ENCODE measurements at places on chromosomes 11 and 22.

- no peaks in the 10 kb centered on the region for H3K27me3 ChIP-seq
- peak overlapping the region; percentile 83 for H3K4me3 ChIP-seq
- no peak for DNase-seq
- peaks cover 13% of the 10 kb centered on the region for H3K4me1 ChIP-seq
Observed at GRCh38 chr11:59810911-59811259, 307 bp upstream of the MRPL16 start.

DNA sequence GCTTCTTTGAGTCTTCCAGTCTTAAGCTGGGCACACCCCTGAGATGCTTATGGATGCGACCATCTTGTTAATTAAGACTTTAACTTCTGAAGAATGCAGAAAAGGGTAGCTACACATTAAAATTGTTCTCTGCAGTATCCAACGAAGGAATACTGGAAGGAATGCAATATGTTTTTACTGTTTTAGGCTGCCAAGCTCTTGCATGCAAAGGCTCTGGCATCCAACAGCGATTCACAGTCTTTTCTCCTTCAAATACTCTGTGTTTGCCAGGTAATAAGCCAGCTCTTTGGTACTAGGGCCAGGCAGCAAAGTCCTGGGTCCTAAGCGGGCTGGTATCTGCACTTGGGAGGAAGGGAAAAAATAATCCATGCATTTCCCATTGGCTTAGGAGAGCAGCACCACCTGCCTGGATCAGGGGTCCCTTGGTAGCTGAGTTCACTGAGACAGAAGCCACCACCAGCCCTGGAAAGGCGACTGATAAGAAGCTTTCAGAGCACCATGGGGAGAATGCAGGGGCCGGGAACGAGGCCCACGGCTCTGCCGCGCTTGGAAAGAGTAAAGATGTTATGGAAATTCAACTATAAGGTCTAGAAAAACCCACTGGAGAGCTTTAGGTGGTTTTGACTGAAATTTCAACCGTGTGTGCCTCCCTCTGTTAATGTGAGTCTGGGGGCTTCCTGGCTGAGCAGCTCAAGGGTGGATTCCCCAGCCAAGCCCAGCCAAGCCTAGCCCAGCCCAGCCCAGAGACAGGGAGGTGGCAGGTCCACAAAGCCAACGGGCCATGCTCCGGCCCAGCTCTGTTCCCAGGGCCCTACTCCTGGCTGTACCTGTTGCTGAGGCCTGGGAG is 67.0 kb upstream of the CCND1 start:
- no peak overlapping the region for H3K27ac ChIP-seq
- no peak overlapping the region for H3K4me3 ChIP-seq
- H3K27me3 ChIP-seq = no peaks in the 10 kb centered on the region
- no peaks in the 10 kb centered on the region for H3K4me1 ChIP-seq

GRCh38 chr11:45319077-45319476 is 32.9 kb upstream of the SYT13 start:
- H3K27me3 ChIP-seq = no peaks in the 10 kb centered on the region
- H3K4me3 ChIP-seq = no peak overlapping the region
- H3K27ac ChIP-seq = no peak overlapping the region
- peak; percentile 7 for DNase-seq
- H3K4me1 ChIP-seq = peaks cover 10% of the 10 kb centered on the region
- H3K36me3 ChIP-seq = no peaks in the 10 kb centered on the region

DNA sequence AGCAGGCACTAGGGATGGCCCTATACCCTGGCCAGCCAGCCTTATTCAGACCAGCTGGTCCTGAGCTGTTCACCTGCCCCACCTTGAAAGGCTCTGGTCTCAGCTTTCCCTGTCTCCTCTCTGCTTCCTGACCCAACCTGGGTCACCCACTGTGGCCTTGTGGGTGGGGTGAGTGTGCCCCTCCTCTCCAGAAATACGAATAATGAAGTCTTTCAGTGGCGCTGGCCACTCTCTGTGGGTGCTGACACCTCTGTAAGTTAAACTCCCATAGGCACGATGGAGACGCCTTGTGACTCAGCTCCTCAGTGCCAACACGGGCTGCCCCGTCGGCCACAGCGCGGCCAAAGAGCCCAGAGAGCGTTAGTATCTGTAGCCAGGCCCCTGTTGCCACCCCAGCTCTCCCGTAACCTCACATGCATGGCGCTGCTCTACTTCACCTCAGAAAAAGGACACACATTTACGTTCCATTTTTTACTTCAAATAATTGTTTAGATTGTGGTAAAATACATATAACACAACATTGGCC is 74.6 kb upstream of the SEPTIN5 start:
- no peak for DNase-seq
- no peaks in the 10 kb centered on the region for H3K36me3 ChIP-seq
- H3K27me3 ChIP-seq = no peaks in the 10 kb centered on the region
- no peak overlapping the region for H3K4me3 ChIP-seq

DNA sequence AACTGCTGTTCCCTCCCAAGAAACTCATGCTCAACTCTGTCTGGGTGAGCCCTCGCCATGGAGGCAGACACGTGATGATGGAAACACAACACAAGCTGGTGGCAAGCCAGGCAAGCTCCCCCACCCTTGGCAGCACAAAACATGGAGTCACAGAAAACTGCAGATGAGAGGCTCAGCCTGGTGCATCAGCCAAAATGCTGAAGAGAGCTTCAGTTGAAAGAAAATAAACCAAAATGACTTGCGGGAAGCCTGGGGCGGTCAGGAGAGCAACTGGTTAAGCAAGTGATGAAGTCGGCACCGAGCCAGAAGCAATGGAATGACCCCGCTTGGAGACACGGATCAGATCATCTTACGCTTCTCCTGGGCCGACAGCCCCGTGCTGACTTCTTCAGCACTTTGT is 68.3 kb downstream of the C11orf58 start:
- no peak overlapping the region for H3K4me3 ChIP-seq
- no peaks in the 10 kb centered on the region for H3K27me3 ChIP-seq
- peaks cover 51% of the 10 kb centered on the region for H3K4me1 ChIP-seq

DNA sequence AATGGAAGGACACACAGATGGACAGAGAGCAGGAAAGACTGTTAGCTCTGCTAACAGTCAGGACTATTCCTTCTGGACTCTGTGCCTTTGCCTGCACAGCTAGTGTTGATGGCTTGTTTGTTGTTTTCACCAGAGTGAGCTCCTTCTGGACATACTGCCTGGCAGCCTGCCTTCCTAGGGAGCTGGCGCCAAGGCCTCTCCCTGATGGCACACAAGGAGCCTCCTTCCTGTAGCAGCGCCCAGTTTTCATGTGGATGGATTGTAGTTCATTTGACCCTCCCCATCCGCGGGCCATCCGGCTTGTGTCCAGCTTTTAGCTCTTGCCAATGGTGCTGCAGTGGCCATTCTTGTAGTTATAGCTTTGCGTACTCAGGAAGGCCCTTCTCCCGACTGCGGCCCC is 16.6 kb upstream of the BCR start:
- DNase-seq = no peak
- no peaks in the 10 kb centered on the region for H3K27me3 ChIP-seq
- H3K27ac ChIP-seq = peak overlapping the region; percentile 13
- no peak overlapping the region for H3K4me3 ChIP-seq
- peaks cover 38% of the 10 kb centered on the region for H3K36me3 ChIP-seq
- no peaks in the 10 kb centered on the region for H3K4me1 ChIP-seq

DNA sequence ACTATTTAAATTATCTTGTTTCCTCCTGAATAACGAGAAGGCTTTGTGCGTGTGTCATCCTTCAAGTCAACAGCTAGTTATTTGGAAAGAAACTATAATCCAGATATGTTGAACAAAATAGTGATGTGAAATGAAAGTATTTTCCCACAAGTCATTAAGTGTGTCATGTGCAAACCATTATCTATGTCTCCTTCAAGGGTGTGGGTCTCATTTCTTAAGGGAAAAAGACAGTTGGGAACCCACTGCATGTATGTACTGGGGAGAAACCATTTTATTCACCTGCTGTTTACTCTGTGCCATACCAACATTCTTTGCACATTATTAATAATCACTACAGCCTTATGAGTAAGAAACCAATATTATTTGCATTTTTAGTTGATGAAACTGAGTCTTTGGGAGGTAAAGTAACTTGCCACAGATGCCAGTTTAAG is 145.3 kb upstream of the CTSC start:
- H3K4me3 ChIP-seq = no peak overlapping the region
- no peak for DNase-seq
- no peaks in the 10 kb centered on the region for H3K4me1 ChIP-seq
- no peaks in the 10 kb centered on the region for H3K27me3 ChIP-seq
- H3K36me3 ChIP-seq = no peaks in the 10 kb centered on the region

- no peaks in the 10 kb centered on the region for H3K36me3 ChIP-seq
- H3K27me3 ChIP-seq = no peaks in the 10 kb centered on the region
- H3K4me1 ChIP-seq = peaks cover 70% of the 10 kb centered on the region
Observed at GRCh38 chr11:44729713-44730112, 3.0 kb downstream of the TSPAN18 start.

- peaks cover 17% of the 10 kb centered on the region for H3K36me3 ChIP-seq
- DNase-seq = no peak
- peaks cover 52% of the 10 kb centered on the region for H3K4me1 ChIP-seq
- H3K27ac ChIP-seq = peak overlapping the region; percentile 53
Observed at GRCh38 chr11:66595245-66595904, 2.4 kb downstream of the CCS start.

DNA sequence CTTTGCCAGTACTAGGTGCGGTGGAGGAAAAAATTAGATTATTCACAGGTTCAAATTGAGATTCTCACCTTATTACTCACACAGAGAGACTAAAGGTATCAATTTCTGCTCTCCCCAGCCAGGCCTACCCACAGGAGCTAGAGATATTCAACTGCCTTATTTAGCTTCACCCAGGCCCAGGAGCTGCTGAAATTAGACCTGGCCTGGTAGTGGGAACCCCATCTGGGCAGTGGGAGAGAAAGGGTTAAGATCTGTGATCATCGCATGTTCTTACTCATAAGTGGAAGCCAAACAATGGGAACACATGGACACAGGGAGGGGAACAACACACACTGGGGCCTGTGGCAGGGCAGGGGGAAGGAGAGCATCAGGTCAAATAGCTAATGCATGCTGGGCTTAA is 20.9 kb upstream of the MICAL2 start:
- no peaks in the 10 kb centered on the region for H3K36me3 ChIP-seq
- no peak for DNase-seq
- peak overlapping the region; percentile 65 for H3K27ac ChIP-seq
- no peaks in the 10 kb centered on the region for H3K27me3 ChIP-seq

- H3K4me1 ChIP-seq = no peaks in the 10 kb centered on the region
- no peaks in the 10 kb centered on the region for H3K27me3 ChIP-seq
- H3K27ac ChIP-seq = no peak overlapping the region
- no peak for DNase-seq
- peaks cover 26% of the 10 kb centered on the region for H3K36me3 ChIP-seq
Observed at GRCh38 chr11:198236-198806, 5.4 kb downstream of the SCGB1C1 start.

DNA sequence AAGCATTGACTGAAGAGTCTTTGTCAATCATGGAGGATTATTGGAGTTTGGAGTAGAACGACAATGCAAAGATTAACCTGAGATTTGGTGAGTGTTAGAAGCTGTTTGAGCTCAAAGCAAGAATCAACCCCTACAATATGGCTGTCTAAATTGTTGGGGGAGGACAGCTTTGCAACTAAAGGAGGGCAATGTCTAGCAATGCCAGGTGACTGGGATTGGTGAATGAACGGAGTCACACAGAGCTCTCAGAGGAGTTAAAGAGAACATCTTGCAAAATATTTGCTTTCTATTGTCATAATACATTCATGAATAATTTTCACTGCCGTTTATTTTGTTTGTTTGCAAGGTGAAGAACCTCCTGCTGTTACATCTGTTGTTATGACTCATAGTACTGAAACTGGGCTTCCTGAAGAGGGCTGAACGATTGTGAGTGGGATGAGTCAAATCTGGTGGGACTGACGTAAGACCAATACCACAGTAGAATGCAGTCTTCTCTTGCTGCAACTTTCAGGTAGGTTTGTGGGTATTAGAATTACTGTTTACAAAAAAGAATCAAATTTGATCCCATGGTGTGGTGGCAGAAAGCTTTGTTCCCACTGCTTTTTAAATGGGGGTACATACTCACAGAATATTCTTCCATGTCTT is 281.9 kb downstream of the CADM1 start:
- H3K27ac ChIP-seq = no peak overlapping the region
- no peak overlapping the region for H3K4me3 ChIP-seq
- DNase-seq = no peak
- no peaks in the 10 kb centered on the region for H3K4me1 ChIP-seq
- H3K36me3 ChIP-seq = no peaks in the 10 kb centered on the region

DNA sequence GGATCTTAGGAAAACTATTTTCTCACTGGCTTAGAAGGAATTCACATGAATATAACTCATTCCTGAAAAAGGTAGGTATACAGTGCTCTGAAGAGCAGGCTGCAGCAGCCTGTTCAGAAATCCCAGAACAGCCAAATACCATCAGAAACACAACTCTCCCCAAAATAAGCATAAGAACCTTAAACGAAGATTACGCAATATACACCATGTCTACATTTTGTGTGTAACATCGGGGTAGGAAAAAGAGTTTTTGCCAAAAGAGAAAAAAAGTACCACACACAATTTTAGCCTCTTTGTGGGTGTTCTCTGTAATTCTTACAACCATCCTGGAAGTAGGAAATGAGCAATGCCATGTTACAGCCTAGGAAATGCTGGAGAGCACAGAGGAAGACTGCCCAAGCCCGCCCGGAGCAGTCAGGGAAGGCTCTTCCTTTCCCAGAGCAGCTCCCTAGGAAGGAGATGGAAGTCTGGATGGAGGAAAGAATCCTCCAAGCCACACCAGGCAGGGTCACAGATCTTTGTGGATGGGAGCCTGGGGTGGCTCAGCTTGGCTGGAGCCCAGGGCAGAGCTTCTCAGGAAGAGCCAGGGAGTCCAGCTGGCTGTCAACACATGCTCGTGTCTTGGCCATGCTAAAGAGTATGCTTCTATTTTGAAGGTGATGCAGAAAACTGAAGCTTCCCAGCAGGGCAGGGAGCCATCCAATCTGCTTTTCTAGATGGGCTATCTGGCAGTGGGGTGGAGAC is 49.7 kb upstream of the ARFGAP3 start:
- no peaks in the 10 kb centered on the region for H3K36me3 ChIP-seq
- peaks cover 97% of the 10 kb centered on the region for H3K4me1 ChIP-seq
- no peak overlapping the region for H3K4me3 ChIP-seq

GRCh38 chr22:43277091-43277490 is 66.1 kb downstream of the SCUBE1 start:
- no peak for DNase-seq
- no peaks in the 10 kb centered on the region for H3K36me3 ChIP-seq
- H3K4me1 ChIP-seq = peaks cover 5% of the 10 kb centered on the region
- H3K27me3 ChIP-seq = peaks cover 11% of the 10 kb centered on the region
- no peak overlapping the region for H3K27ac ChIP-seq

DNA sequence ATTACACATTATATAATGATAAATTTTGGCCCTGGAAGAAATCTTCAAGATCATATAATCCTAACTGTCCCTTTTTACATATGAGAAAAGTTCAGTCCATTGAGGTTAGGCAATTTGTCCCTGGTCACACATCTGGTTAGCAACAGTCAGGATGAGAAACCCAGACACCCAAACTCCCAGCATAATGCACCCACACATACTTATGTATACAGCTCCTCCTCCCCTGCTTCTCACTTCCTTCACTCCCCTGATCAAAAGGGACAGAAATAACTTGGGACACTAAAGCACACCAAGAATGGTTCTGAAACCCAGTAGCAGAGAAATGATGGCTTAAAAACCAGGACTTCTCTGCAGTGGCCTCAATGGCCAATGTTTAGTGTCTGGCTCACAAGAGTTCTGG is 11.1 kb downstream of the NUMA1 start:
- H3K36me3 ChIP-seq = no peaks in the 10 kb centered on the region
- H3K4me1 ChIP-seq = peaks cover 63% of the 10 kb centered on the region
- peak overlapping the region; percentile 30 for H3K4me3 ChIP-seq
- DNase-seq = no peak

Data from esophagus muscularis mucosa (tissue), 4 donors.